ENCODE measurements at places on chromosomes 3 and 15.

- DNase-seq = no peak
These were observed 84.6 kb upstream of the WDR72 start for GRCh38 chr15:53843869-53844569.

- no peak for DNase-seq
These were observed 8.5 kb upstream of the CCDC80 start for GRCh38 chr3:112649478-112649735.

DNA sequence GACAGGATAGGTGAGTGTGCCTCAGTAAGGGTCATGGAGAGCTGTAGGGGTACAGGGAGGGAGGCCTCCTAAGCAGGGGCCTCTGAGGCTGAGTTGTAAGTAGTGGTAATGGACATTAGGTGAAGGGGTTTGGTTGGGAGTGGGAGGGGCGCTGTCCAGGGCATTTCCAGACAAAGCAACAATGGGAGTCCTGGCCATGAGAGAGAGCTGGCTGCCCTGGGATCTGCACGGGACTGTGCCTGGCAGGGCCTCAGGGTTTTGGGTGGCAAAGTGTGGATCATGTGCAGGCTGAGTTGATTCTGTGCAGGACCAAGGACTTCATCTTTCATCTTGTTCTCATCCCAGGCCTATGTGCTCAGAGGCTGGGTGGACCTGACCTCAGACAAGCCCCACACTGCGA lies 4.6 kb downstream of the TTC21A start:
- no peak for DNase-seq

DNA sequence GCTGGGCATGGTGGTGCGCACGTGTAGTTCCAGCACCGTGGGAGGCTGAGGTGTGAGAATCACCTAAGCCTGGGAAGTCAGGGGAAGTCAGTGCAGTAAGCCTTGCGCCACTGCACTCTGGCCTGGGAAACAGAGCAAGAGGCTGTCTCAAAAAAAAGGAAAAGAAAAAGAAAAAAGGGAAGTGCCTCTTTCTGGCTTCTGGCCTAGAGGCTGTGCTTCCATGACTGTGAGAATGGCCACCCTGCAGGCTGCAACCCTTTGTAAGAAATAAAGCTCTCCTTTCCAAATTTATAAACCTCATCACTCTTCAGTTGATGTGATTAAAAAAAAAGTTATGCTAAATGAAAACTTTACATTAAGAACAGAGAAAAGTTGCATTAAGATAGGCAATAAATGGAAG lies 774.3 kb downstream of the TUSC7 start:
- DNase-seq = no peak

GRCh38 chr15:79028411-79028964 lies 62.1 kb downstream of the RASGRF1 start:
- no peak for DNase-seq

DNA sequence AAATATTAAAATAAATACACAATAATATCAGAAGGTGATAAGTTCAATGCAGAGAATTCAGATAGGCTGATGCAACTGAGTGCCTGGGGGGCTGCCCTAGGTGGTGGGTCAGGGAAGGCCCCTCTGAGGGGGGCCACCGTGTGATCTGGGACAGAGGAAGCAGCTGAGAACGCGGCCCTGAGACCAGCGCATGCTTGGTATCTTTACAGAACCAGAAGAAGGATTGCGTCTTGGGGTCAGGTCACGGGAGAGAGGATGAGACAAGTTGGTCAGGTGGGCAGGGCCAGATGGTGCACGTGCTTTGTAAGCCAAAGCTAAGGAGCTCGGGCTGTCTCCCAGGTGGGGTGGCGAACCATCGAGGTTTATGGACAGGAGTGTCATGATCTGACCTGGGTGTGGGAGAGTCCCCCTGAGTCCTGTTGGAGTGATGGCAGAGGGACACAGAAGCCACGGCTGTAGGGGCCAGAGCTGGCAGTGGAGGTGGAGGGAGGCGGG lies 121.2 kb downstream of the ETFA start:
- DNase-seq = no peak

DNA sequence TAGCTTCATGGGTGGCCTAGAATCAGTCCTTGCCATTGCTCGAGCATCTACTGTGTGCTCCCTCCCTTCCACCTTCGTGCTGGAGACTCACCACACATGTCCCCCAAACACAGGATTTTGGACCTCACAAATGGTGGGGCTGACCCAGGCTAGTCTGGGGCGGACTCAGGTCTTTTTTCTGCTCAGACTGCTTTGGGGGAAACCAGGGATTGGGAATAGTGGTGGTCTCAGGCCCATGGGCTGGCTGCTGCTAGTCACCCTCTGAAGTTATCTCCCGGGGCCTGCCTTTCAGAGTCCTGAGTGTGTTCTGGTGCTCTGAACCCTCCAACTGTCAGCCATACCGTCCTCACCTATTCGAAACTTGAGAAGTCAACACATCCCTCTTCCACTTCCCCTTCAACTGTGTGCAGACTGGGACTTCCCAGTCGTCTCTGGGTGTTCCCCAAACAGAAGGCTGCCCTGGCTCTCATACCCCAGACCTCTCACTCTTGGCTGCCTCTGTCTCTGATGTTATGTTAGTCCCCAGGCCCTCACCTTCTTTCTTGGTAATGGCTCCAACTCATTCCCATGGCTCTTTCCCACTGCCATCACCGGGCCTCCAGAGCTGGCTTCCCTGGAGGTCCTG lies 46.0 kb downstream of the PPCDC start:
- no peak for DNase-seq

GRCh38 chr3:114101101-114101500 lies 44.6 kb downstream of the QTRT2 start:
- no peak for DNase-seq

Measured in activated CD8-positive, alpha-beta memory T cell treated with anti-CD3 and anti-CD28 coated beads for 1 hour (primary cell).